ENCODE measurements at places on chromosomes 12 and 14.

- no peak for DNase-seq
Observed at GRCh38 chr12:88935856-88936255, 355.6 kb upstream of the KITLG start.

- no peak for DNase-seq
Observed at GRCh38 chr14:51648296-51648695, 3.4 kb upstream of the FRMD6 start.

DNA sequence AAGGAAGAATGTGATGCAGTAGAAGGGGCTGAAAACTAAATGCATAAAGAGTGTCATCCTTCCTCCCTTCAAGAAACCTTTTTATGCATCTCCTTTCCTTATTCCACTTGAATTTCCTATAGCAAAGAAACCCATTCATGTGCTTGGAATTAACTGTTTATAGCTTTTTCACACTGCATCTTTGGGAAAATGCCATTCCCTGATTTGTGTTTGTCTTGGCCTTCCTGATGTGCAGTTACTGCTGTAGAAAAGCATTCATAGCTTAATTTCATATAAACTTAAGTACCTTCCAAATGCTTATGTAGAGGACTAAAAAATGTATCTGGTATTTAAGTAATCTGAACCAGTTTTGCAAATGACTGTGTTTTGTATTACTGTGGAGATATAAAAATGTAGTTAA, 61.8 kb downstream of the SDR9C7 start:
- DNase-seq: no peak

DNA sequence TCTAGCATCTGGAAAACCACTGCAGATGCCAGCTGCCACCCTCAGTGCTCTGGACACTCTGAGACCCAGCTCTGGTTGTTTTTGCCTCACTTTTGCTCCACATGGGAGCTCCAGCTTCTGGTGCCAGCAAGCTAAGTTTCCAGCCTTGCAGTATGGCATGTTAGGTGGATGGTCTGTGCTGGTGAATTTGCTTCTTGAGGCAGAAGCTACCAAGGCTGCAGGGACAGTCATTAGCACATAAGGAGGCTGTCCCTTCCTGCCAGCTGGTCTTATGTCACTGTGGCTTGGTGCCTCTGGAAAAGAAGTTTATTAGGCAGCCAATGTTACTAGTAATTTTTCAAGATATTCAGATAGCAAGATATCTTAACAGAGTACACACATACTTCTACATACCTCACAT, 64.2 kb upstream of the CSRP2 start:
- DNase-seq: no peak

DNA sequence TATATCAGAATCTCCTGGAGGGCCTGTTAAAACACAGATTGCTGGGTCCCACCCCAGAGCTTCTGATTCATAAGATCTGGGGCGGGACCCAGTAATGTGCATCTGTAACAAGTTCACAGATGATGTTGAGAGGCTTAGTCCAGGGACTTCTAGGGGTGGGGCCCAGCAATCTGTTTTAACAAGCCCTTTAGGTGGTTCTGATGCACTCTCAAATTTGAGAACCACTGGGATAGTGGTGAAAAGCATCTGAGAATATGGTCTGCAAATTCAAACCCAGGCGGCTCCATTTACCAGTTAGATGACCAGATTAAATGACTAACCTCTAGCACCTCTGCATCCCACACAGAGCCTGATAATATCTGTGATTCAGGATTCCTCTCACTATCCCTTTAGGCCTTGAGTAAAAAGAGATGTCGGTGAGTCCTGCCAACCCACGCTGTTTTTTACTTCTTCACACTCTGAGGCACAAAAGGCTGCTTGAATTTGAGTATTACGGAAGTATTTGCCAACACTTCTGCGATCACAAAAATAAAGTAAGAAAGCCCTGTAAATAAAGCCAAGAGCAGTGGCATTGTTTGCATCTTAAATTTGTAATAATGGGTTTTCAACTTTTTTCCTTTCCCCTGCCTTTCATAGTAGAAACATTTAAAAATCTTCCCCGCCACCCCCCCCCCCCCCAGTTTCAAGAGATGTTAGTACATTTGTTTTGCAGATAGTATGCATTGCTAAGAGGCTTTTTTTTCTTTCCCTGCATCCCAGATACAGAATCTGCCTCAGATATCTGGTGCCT, 1.8 kb upstream of the FRS2 start:
- DNase-seq: no peak

DNA sequence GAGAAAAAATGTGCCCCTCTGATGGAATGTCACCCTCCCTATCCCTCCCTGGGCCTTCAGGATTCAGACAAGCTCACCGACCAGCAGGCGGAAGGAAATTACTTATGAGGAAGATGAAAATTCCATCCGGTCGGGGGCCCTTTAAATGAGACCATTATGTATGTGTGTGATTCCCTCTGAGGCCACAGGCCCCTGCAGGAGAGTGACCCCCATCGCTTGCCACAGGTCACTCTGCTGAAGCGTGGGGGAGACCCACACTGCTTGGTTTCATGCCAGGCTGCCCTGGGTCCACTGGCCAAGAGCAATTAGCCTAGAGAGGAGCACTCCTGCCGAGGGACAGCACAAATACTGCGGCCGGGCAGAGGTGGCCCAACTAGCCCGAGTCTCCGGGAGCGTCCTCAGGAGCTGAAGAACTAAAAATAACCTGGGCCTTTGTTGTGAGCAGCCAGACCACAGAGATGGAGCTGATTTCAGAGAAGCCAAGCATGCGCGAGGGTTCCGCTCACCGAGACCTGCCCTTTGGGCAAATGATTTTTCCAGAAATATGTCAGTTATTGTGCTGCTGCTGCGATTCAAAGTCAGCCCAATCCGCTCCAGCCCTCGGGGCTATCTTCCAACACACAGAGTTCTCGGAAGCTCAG, 276.4 kb downstream of the DPF3 start:
- no peak for DNase-seq

DNA sequence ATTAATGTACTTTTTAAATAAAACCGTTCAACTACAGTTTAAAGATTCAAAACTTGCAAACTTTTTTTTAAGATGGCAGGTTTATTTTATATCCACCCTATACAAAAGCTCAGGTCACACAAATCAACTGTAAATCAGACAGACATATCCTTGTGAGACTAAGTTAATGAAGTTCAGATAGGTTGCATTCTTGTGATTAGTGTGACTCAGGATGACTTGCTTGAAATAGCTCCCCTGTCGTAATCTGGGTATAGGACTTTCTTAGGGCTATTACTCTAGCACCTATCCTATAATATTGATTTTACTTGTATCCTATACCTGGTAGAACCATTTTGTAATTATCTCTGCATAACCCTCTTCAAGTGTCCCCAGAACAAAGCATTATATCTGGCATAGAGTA, 9.5 kb upstream of the PRKD1 start:
- DNase-seq: no peak

- no peak for DNase-seq
Observed at GRCh38 chr14:57153286-57153685, 115.4 kb downstream of the EXOC5 start.

DNA sequence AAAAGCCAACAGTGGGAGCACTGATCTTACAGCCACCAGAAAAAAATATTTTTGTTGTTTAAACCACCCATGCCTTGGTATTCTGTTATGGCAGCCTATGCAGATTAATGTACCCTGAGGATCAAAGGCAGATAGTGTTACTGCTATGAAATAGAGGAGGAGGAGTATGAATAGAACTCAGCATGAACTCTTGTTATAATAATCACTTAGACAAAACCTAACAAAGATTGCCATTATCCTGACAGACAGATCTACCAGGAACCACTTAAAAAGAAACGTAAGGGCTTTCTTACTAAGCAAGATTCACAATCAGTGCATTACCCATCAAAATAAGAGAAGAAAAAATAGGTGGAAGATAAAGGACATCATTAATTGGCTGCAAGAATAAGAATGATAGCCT, 558.3 kb downstream of the GALC start:
- DNase-seq: no peak

- no peak for DNase-seq
Observed at GRCh38 chr14:104522926-104523545, 56.5 kb upstream of the C14orf180 start.

GRCh38 chr12:124057691-124058090, 84.7 kb downstream of the ZNF664 start:
- DNase-seq: no peak

DNA sequence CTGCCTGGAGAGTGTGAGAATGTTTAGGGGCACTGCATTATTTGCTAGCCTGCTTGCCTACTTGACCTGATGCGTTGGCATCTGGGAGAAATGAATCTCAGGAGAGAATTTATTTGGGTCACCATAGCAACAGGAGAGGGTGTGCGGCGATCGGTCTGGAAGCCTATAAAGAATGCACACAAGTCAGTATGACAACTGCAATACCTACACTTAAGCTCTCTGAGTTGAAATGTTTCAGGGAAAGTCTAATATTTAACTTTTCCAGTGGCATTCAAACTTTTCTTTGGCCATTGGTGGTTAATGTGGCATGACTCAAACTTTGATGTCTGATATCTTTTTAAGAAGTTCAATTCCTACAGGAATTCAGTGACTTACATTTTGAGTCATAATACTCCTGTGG, 205.1 kb downstream of the NEDD1 start:
- DNase-seq: no peak

DNA sequence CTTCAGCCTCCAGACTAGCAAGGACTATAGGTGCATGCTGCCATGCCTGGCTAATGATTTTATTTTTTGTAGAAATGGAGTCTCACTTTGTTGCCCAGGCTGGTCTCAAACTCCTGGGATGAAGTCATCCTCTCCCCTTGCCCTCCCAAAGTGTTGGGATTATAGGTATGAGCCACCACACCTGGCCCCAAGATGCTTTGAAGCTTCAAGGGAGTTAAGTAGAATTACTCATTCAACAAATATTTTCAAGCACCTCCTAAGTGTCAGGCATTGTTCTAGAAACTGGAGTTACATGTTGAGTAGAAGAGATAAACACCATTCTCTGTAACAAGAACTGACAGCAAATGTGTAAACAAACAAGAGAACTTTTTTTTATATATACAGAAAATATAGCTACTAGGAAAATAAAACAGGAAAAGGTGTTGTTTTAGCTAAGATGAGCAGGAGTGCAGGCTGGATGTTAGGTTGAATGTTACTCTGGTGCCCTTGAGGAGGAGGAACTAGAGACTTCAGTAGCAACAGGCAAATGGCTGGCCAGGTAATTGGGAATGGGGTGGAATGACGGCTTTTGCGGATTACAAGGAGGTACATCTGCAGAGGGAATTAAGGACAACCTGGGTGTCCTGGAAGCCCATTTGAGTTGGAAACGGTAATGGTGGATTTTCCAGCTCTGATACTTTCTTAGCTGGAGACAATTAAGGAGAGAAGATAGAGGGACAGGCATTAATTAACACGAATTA, 32.0 kb upstream of the CFAP54 start:
- no peak for DNase-seq

GRCh38 chr14:94391281-94391975, 3.0 kb upstream of the SERPINA1 start:
- no peak for DNase-seq

- no peak for DNase-seq
Observed at GRCh38 chr12:123152833-123153232, 1.9 kb upstream of the PITPNM2 start.

GRCh38 chr12:52579468-52580465, 6.1 kb upstream of the KRT74 start:
- DNase-seq: no peak

DNA sequence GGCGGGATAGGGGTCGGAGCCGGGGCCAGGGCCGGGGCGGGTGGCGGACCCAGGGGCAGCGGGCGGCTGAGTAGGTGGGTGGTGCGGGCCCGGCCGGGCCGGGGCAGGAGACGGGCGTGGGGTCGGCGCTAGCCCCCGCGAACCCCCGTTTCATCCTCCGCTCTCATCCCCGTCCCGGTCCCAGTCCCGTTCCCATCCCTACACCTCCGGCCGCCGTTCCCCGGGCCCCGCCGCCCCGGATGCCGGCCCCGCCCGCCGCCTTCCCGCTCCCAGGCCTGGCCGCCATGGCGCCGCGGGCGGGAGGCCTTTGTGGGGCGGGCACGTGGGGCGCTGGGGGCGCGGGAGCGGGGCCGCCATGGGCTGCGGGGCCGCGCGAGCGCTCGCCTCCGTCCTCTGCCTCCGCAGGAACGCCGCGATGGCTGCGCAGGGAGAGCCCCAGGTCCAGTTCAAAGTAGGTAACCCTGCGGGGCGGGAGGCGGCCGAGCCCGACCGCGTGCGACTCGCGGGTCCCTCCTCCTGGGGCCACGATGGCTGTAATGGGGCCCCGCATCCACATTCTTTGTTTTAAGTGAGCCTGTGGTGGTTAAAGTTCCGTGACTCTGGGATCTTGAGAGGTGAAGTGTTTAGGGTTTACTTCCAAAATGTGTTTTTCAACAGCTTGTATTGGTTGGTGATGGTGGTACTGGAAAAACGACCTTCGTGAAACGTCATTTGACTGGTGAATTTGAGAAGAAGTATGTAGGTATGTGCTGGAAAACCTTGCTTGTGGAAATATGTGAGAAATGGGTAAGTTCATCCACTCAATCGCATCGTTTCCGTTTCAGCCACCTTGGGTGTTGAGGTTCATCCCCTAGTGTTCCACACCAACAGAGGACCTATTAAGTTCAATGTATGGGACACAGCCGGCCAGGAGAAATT, 572 bp downstream of the RAN start:
- DNase-seq: peak; percentile 73

GRCh38 chr12:55699471-55700055, 8.1 kb downstream of the ITGA7 start:
- DNase-seq: no peak
